ENCODE measurements at places on chromosomes 16 and 17.

DNA sequence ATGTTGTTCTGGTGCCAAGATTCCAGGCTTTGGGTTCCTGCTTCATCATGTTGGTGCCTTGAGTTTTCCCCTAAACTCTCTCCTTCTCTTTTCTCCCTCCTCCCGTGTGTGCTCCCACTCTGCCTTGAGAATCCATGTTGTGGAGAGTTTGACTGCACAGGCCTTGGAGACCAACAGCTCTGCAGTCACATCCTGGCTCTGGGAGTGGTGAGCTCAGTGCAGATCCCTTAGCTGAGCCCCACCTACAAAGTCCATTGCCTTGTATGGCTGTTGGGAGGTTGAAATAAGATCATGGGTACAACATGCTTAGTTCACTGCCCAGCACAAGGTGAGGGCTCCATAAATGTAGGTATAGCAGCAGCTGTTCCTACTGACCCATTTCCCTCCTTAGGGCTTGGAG lies 85.9 kb downstream of the IRX3 start:
- DNase-seq: no peak

DNA sequence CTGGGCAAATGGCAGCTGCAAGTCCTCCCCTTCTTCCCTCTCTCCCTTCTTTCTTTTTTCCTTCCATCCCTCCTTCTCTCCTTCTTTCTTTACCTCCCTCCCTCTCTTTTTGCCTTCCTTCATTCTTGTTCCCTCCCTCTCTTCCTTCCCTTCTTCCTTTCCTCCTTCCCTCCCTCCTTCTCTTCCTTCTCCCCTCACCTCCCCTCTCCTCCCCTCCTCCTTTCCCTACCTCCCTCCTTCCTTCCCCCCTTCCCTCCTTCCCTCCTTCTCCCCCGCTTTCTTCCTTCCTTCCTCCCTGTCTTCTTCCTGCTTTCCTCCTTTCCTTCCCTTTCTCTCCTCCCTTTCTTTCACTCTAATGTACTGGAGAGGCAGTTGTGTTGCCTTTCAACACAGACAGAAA lies 110.8 kb upstream of the SALL1 start:
- DNase-seq: no peak

GRCh38 chr17:63946440-63947363 lies 14.6 kb upstream of the CD79B start:
- DNase-seq: peak; percentile 41

- no peak for DNase-seq
These were observed 24.3 kb downstream of the GOSR2 start for GRCh38 chr17:46947216-46947615.

GRCh38 chr16:49645263-49645662 lies 210.6 kb downstream of the ZNF423 start:
- no peak for DNase-seq

DNA sequence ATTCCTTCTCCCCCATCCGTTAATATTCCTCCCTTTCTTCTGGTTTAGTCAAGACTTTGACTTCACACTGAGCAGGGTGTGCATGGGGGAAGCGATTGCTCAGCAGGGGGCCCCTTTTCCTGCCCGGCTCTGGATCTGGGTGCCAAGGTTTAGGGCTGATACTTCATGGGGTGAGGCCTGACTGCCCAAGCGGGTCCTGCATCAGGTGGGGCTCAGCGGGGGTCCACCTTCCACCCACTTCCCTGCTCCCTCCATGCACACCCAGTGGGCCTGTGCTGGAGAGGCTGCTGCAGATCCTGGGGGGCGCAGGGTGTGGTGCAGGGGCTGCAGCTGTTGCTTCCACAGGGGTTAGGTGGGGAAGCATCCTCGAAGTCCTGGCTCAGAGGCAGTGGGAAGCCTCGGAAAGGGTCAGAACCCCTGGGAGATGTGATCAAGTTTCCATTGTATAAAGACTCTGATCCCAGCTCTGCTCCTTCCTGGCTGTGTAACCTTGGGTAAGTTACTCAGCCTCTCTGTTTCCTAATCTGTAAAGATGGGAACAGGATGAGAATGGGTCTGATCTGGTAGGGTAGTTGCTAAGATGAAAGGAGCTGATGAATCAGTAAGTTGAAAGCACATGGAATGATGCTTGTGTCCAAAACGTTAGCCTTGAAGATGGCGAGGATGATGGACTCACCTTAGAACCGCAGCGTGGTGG lies 53.3 kb downstream of the MGAT5B start:
- DNase-seq: no peak

- DNase-seq: no peak
These were observed 7.2 kb upstream of the LIMD2 start for GRCh38 chr17:63707151-63707550.

GRCh38 chr16:4703906-4704305 lies 10.5 kb downstream of the NUDT16L1 start:
- no peak for DNase-seq

GRCh38 chr17:73595479-73595878 lies 48.8 kb downstream of the SDK2 start:
- DNase-seq: no peak

DNA sequence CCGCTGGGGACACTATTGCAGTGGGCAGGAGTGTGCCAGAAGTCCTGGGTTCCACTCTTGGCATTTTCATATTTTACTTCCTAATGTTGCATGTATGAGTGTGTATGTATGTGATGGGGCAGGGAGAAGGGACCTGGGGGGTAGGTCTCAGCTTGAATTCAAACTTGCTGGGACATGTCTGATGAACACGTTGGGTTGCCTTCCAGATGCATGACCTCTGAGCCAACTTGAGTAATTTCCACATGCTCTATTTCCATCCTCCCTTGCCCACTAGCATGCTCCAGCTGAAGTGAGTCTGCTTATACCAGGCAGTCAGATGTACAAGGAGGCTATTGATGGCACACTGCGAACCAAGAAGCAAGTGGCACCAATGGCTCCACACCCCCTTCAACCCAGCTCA lies 32.9 kb upstream of the SRSF1 start:
- no peak for DNase-seq

DNA sequence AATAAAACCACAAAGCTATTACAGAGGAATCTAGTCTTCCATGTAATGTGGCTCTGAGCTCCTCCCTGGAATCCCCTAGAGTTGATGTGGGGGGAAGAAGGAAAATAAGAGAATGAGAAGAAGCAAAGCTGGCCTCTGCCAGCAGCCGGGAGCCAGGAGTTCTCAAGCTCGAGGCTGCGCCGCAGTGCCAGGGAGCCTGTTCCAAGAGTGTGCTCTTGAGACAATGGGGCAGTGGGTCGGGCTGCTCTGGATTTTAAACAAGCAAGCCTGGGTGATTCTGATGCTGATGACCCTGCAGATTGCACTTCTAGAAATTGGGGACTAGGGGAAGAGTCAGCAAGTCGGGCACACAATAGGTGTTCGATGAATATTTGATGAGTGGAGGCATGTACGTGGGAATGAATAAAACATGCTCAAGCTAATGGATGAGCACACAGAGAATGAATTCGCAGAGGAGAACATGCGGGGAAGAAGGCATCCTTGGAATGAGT lies 119.9 kb downstream of the CMIP start:
- no peak for DNase-seq

DNA sequence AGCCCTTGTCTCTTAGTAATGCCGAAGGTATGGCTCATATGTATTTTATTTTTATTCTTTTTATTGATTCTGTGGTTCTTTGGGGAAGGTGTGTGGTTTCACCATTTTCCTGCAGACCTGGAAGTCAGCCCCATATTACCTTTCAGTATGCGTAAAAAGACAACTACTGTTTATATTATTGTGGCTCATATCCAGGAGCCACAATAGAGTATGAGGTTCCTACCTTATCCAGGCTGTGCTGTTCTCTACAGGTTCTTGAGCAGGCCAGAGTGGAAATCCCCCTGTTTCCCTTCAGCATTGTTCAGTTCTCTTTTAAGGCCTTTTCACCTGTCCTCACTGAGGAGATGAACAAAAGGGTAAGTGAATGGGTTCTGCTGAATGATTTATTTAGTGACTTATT lies 33.2 kb downstream of the REXO5 start:
- DNase-seq: no peak

- DNase-seq: no peak
These were observed 878 bp upstream of the TRIM25 start for GRCh38 chr17:56914581-56915273.

All from cardiac fibroblast (primary cell).